Retinal pigment epithelial cell (primary cell): ENCODE measurements at places on chromosomes 12 and 14.

DNA sequence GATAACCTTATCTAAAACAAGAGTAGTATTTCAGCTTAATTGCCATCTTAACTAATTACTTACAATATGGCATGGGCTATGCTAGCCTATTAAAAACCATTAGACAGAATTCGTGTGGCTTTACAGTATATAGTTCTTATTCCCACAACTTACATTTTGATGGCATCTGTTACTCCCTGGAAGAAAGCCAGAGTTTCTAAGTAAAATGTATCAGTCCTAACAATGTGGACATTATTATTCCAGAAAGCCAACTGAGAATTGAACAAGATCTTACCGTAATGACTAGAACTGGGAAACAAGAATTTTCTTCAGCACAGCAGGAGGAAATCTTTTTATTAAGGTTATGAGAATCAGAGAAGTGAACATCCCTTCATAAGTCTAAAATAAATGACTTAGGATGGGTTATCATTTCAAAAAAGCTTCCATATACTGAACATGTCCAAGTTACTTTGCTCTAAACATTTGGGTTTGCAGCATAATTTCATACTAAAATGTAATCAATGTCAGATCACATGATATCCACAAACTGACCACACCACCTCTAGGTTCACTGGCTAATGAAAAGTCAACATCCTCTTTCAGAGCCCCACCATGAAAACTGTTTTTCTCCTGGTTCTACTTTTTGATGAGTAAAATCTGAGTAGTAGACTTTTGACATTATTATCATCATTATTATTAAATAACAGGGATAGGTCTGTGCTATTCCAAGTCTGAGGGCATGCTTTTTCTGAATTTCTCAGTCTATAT lies 179.7 kb downstream of the SSPN start:
- peak; percentile 72 for DNase-seq

- no peak for DNase-seq
Observed at GRCh38 chr12:50933459-50934124, 18.8 kb upstream of the HIGD1C start.

GRCh38 chr14:91872011-91872501 lies 4.7 kb upstream of the TC2N start:
- DNase-seq: no peak

DNA sequence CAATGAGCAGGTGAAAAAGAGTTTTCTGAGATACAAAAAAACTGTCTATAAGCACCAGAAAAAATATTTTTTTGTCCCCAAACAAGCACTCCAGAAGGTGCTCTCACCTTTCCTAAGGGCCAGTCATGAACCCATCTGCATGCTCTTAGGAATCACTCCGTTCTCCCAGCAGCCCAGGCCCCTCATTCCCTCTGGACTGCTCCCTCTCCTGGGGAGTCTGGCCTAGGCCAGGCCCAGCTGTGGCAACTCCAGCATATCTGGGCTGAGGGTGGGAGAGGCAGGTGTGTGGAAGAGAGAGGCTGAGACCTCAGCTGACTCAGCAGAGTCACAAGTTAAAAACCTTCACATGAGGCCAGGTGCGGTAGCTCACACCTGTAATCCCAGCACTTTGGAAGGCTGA lies 54.6 kb downstream of the TRAFD1 start:
- DNase-seq: no peak

DNA sequence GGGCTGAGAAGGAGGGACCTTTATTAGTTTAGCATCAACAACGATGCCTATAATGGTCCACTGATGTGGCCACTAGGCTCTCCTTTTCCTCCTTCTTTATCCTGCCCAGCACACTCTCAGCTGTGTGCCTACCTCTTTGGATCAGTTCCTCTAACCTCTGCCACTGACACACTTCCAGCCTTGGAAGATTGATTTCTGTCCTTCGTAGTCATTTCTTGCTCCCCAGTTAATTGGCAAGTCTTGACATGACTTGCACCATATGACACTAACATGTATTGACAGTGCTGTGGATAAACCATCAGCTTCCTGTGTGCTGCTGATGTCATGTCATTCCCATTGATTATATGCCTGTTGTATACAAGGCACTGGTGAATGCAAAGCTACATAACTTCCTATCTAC lies 90.2 kb upstream of the PLEKHG7 start:
- no peak for DNase-seq

- DNase-seq: no peak
Observed at GRCh38 chr14:81085596-81085995, 130.2 kb downstream of the TSHR start.

DNA sequence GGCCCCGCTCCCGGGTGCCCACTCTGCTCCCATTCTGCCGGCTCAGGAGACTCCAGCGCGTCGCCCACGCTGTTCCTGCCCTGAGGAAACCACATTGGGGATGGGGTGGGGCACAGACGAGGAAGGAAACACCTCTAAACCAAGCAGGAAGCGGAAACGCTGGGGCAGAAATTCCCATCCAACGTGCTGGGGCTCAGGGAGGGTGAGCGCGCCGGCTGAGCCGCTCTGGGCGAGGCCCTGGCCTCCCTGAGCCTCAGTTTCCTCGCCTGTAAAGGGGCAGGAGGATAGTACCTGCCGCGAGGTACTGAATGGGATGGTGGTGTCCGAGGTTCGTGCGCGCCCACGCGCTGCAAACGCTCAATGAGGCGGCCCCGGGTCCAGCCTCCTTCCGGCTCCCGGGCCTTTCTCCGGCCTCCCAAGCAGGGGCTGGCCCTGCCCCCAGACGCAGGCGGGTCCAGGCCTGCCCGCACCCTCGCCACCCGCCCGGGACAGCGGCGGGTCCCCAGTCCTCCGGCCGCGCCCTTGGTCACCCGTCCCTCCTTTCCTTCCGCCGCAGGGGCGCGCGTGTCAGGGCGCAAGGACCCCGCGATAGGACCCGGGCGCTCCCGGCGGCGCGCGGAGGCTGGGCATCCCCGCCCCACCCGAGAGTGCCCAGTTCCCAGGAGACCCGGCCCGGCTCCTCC lies 673 bp downstream of the BEGAIN start:
- DNase-seq: no peak

GRCh38 chr14:61409782-61410181 lies 88.4 kb downstream of the PRKCH start:
- DNase-seq: no peak

DNA sequence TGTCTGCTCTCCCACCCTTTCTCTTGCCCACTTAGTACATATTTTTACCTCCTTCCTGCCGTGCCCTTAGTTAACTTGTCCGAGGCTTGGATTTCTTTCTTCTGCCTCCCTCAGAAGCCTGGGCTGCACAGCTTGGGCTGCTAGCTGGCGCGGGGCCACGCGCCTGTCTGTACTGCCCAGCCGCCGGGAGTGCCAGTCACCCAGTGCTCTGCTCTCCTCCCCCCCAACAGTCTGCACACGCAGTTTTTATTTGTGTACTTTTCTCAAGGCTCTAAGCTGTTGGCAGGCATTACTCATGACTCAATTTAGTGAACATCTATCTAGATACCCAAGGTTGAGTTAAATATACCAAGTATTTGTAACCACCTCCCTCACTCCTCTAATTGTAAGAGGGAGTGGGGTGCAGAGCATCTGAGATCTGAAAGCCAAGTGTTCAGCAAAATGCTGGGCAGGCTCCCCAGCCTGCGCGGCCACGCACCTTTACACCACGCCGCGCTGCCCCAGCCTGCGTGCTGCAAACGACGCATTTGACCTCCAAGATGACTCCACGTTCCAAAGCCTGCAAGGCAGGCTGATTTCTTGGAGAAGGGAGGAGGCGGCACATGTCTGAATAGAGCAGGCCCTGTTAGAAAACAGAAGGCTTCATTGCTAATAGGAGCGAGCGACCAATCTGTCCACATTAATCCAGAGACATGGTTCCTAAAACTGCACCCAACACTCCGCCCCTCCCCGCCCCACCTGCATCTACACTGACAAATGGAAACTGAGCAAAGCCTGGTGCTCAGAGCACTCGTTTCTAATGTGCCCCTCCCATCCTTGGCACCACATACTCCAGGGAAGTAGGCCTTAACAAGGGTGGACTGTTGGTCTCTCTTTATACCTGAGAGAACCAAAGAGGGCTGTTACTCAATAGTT lies 18.2 kb upstream of the CACNA2D4 start:
- peak; percentile 96 for DNase-seq

DNA sequence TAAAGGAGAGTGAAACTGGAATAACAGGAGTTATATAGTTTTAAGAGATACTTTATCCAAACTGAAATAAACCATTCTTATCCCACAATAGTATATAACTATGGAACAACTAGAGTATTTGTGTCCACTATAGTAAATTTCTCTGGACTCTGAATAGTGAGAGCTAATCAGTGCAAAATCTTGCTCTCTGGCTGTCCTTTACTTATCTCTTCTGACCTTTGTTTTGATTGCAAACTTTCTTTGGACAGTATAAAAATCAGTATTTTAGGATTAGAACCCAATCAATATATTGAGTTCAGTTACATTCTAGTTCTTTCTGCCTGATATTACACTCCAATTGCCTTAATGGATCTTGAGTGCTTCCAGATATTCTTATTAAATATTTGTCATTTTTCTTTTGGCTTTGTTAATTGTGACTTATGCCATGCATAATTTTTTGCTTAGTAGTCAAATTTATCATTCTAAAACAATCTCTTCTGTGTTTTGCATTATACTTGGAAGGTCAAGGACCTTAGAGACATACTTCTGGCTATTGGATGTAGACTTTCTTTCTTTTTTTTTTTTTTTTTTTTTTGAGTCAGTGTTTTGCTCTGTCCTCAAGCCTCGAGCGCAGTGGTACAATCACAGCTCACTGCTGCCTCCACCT lies 89.9 kb upstream of the AMN1 start:
- DNase-seq: no peak

- DNase-seq: no peak
Observed at GRCh38 chr12:91317306-91317705, 134.7 kb upstream of the DCN start.

DNA sequence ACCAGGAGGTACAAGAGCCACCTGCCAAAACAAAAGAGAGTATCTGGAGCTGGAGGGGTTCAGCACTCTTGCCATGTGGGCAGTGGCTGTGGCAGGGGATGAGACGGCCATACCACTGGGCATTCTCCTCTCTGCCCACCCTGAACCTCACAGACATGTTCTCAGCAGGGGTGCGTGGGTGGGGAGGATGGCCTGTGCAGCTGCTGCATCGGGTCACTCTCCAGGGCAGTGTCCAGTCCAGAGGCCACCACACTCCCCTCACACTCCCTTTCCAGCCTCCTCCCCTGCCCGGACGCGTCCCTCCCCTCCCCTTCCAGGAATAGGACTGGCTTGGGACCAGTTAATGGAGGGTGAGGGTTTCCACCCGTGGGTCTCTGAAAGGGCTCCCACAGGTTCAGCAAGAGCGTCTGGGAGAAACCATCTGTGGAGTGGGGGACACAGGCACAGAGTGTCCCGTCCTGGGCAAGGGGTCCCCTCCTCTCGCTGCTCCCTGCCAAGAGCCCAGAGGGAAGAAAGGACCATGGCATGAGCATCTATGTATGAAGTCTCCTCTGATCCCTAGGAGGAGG lies 501 bp downstream of the C1R start:
- DNase-seq: no peak

- no peak for DNase-seq
Observed at GRCh38 chr12:123398177-123398549, 14.2 kb downstream of the KMT5A start.

- no peak for DNase-seq
Observed at GRCh38 chr14:22320362-22320750, 268.7 kb downstream of the DAD1 start.

- no peak for DNase-seq
Observed at GRCh38 chr14:89902881-89903280, 51.6 kb downstream of the EFCAB11 start.

DNA sequence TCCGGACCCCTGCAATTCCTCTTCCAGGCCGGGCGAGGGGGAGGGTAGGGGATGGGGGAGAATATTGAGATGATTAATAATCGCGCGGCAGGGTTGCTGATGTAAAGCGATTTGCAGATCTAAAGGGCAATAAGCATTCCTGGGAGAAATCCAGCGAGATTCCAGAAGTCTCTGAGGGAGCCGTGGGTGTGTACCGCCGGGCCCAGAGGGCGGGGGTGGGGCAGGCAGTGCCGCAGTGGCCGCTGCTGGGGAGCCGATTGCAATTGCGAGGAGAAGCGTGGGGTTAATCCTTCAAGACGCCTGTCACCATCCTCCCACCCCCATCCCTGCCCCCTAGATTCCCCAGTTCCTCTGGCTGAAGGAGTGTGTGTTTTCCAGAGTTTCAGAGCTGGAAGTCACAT lies 16.4 kb downstream of the FOS start:
- DNase-seq: peak; percentile 88

GRCh38 chr14:77271113-77271710 lies at the start of gene NGB:
Gene NGB, minus strand, starts transcription at chr14:77271206. Its CDS starts 269 bp downstream, at chr14:77270937.
- DNase-seq: no peak

DNA sequence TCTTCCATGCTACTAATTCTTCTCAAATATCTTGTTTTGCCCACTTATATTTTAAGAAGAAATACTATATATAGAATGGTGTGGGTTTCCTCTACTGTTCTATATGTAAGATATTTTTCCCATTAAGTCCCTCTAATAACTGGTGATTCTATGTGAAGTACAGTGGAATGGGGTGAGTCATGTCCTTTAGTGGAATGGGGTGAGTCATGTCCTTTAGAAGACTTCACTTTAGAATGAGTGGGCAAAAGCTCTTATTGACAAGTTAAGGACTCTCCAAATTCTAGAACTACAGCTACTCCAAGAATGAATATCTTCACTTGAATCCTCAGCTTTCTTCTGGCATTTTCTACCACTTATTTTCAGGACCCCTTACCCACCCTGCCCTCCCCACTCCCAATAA lies 349.9 kb downstream of the ETNK1 start:
- DNase-seq: peak; percentile 85

DNA sequence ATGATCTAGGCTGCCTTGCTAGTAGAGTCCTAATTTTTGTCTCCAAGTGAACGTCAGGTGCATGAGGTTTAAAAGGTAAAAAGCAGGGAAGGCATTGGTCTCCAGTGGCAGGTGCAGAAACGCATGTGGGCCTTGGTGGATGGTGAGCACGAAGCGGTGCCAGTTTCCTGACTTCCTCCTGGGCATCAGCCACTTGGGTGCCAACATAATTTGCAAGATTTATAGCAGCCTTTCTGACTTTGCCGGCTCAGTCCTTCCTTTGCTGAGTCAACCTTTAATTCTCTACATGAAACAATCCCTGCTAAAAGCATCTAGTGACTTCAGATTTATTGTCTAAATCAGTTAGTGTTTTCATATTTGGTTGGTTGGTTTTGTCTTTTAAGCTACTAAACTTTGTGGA lies 355.7 kb upstream of the TMEM132C start:
- DNase-seq: no peak

- no peak for DNase-seq
Observed at GRCh38 chr14:63928744-63929174, 76.0 kb downstream of the SYNE2 start.

GRCh38 chr12:28171356-28172060 lies 18.7 kb upstream of the CCDC91 start:
- DNase-seq: no peak

GRCh38 chr12:109961201-109961600 lies 35.0 kb downstream of the GIT2 start:
- no peak for DNase-seq
